Activated CD4-positive, alpha-beta T cell treated with anti-CD3 and anti-CD28 coated beads, Interleukin-2, amount 10 ng/mL, durations not matched to agents 24 days and 14 days (primary cell): ENCODE measurements at places on chromosomes 12 and 14.

DNA sequence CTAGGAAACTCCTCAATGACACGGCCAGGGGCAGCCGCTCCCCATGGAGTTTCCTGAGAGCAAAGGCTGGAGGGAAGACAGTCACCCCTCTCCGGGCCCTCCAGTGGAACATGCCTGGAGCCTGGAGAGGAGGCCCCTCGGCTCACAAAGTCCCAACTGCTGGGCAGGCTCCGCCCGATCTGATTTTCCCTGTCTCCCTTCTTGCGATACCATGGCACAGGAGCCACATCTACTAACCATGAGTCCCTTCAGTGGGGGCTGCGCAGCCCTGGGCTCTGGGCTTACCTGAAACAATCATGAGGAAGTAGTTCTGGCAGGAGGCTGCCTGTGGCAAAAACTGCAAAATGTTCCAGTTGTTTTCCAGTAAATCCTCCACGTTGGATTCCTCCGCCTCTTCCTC lies 15.3 kb downstream of the P2RX2 start:
- DNase-seq, result no peak

DNA sequence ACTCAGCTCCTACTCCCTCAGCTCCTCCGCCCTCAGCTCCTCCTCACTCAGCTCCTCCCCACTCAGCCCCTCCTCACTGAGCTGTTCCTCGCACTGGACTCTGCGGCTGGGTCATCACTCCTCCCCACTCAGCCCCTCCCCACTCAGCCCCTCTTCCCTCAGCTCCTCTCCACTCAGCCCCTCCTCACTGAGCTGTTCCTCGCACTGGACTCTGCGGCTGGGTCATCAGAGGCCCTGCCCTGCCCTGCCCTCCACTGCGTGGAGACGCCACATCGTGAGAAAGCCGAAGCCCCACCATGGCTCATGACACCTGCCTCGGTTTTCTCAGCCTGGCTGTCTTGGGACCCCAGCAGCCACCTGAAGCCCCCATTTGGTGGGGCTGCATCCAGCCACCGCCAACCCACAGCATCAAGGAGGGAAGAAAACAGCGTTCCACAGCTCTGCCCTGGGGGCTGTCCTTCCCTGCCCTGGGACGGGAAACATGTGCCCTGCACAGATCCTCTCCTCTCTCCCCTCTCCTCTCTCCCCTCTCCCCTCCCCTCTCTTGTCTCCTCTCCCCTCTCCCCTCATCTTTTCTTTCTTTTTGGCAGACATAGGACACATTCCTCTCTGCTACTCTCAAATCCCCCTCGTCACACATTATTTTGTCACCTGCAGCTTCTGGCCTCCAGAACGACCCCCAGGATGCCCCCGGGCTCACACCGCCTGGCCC lies 17.7 kb downstream of the NOC4L start:
- no peak for DNase-seq

DNA sequence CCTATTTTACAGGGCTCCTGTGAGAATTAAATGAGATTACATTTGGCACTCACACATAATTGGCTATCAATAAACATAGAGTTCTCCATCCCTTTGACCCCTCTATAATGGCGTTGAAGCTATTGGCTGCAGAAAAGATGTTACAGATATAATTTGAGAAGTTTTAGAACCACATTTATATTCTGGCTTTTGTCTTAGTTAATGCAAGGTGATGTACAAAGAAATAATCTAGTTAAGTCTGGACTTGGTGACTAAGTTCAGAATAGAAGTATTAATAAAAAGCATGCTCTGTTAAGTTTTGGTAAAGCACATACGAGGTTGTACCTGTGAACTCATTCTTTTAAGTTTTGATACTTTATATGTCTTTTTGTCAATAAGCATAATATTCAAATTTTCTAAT lies 187.1 kb upstream of the HMGA2 start:
- no peak for DNase-seq

- no peak for DNase-seq
These were observed 35.8 kb downstream of the GPR19 start for GRCh38 chr12:12660201-12660600.

DNA sequence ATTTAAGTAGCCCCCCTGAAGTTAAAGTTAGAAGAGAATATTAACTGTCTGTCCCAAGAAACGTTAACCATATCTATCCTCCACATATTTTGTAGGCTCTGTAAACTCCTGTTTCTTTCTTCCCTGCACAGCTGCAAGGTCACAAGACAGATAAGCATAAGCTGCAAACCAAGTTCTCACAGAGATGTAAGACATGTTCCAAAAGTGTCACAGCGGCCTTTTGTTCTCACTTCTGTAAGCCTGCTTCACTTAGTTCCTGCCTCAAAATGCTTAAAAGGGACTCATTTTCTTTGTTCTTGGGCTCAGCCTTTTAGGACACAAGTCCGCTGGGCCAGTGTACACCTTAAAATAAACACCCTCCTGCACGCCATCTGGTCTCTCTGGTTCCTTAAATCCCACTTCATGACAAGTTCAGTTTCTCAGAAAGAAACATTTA lies 3.2 kb downstream of the RNASE1 start:
- DNase-seq, result no peak

DNA sequence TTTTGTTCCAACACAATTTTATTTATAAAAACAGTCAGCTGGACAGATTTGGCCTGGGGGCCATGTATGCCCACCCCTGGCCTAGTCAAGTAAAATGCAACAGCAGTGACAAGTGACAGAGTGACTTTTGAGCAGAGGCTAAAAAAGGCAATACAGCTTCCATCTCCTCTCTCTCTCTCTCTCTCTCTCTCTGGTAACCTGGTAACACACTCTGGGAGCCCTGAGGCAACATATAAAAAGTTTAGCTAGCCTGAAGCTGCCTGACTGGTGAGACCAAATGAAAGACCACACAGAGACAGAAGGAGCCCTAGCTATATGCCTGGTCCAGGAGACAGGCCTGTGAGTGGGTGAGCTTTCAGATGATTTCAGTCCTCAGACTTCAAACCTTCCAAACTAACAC lies 105.4 kb downstream of the DENND5B start:
- DNase-seq, result no peak

DNA sequence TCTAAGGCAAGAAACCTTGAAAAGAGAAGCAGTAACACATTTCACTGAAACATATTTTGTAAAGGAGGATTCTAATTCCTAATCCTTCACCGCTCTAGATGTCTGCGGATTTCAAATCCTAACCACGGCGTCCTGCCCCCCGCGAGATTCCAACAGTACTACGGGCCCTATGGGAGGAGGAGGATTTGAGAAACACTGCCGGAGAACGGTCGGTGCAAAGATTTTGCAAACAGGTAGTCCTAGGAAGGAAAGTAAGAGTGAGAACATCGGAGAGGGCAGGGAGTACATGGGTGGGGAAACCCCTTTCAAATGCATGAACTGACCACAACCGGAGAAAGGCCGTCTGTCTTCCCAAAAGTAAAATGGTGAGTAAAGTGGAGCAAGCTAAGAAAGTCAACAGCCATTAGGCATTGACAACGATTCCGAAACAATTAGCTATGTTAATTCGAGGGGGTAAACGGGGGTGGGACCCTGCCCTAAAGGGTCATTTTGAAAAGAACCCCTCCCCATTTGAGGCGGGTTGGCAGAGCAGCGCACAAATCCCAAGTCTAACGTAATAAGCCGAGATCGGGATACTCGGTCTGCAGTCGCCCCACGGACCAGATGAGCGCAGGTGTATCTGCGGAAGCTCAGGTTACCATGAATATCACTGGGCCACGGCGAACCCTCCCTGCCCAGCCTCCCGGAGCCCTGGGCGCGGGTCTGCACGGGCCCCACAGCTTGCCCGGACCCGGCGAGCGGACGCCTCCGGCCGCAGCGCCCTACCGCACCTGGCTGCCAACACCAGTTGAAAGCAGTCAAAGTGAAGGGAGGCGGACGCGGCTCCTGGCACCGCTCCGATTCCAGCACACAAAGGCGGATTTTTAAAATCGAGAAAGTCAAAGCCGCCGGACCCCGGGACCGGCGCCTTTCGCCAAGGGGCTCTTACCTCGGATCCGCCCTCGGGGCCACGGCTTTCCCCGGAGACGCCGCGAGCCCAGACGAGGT lies 662 bp downstream of the EPS8 start:
- DNase-seq, result peak; percentile 62

DNA sequence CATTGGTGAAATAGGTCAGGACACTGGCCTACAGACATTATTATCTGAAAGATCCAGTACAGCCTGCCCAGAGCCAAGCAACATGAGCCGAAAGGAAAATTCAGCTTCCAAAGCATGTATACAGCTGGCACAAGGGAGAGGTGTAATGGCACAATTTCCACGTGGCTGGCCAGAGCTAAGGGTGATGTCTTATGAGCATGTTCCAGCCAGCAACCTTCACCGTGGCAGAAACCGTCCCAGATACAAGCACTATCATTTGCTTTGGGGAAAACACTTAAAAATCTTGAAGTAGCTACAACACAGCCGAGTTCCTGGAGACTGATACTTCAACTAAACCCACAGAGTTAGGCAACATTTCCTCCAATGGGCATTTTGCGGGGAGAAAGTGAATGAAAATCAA lies 44.5 kb downstream of the CORO1C start:
- DNase-seq, result no peak

GRCh38 chr12:57796996-57797395 lies 14.4 kb downstream of the TSFM start:
- DNase-seq, result no peak

GRCh38 chr12:28937196-28937595 lies 211.9 kb upstream of the FAR2 start:
- DNase-seq, result no peak
